ENCODE measurements at places on chromosomes 2 and 18.

- no peak for DNase-seq
Measured at GRCh38 chr2:231523451-231524285, 6.6 kb downstream of the NMUR1 start.

DNA sequence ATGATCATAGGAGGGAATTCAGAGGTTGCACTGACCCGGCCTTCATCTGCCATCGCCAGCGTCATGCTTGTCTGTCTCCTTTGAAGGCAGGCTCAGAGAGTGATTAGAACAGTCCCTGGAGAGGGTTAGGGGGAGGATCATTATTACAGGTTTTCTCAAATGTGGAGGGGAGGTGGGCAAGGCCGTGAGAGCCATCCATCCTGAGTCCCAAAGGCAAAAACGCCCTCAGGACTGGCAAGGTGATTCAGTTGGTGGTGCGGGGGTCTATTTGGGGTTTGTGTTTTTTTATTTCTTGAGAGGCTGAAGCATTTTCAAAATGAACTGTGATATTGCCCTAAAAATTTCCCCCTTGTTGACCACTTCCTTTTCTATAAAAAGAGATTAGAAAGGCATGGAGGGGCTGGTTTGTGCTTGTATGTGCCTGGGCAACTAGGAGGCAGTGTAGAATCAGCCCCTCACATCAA lies 39.3 kb upstream of the GYPC start:
- no peak for DNase-seq

- no peak for DNase-seq
Measured at GRCh38 chr2:179963626-179964025, 43.5 kb downstream of the CWC22 start.

DNA sequence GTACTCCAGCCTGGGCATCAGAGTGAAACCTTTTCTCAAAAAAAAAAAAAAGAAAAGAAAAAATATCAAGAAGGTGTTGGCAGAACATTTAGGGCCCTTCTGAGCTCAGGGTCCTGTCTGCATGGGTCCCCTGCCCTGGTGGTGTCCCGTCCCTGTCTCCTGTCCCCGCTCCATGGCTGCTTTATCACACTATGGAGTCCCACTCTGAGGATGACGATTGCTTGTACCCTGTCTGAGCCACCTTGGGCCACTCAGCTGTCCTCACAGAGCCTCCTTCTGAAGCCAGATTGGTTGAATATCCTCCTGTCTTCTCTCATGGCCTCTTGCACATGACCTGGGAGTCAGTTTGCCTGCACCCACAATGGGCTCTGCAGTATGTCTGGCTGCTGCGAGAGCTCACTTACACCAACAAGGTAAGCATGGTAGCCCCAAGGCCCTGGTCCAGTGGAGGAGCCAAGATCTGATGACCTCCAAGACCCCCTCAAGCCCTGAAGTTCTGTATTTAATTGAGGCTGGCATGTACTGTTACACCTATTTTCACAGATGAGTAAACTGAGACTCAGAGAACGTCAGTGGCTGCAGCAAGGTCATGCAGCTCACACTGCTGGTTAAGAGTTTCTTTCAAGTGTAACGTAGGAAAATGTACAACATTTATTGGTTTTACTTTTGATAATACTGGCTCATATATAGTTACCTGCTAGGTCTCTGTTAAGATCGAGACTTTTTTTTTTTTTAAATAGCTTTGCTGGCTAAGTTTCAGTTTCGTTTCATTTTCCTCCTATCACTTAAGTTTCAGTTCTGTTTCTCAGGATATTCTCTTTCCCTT lies 16.9 kb upstream of the ZCCHC2 start:
- DNase-seq, result peak; percentile 42

DNA sequence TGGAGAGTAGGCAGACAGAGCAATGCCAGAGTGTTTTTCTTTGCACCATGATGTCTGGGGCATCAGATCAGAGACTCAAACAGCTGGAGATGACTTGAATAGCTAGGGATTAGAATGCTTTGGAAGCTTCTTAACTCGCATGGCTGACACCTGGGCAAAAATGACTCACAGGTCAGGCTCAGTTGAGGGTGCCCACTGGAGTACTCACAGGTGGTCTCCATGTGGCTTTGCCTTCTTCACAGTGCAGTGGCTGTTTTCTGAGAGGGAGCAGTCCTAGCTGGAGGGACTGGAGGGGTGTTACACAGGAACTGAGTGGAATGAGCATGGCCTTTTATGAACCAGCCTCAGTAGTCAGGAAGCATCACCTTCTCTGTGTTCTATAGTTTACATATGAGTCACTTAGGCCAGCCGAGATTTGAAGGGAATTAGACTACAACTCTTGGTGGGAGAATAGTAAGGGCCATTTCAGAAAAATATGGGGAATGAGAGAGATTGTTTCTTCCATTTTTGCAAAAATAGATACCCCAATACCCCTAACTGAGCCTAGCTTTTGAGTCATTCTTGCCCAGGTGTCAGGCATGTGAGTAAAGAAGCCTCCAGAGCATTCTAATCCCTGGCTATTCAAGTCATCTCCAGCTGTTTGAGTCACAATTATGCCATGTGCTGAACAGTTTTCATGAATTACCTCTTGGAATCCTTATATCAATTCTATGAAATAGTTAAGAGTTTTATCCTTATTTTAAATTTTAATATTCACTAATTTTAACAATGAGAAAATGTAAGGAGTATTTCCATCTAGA lies 7.1 kb upstream of the PPP1R1C start:
- no peak for DNase-seq

GRCh38 chr2:69163109-69163508 lies 150.1 kb downstream of the ANTXR1 start:
- no peak for DNase-seq

Measured in activated CD4-positive, alpha-beta T cell treated with anti-CD3 and anti-CD28 coated beads, Interleukin-2, amount 50 U/mL, for 48 hours (primary cell).